ENCODE measurements at places on chromosomes 16 and 17.

- peak; percentile 92 for DNase-seq
These were observed 37.2 kb upstream of the RGS9 start for GRCh38 chr17:65099941-65100315.

- peak; percentile 74 for DNase-seq
These were observed 70.0 kb upstream of the PMFBP1 start for GRCh38 chr16:72241930-72242329.

DNA sequence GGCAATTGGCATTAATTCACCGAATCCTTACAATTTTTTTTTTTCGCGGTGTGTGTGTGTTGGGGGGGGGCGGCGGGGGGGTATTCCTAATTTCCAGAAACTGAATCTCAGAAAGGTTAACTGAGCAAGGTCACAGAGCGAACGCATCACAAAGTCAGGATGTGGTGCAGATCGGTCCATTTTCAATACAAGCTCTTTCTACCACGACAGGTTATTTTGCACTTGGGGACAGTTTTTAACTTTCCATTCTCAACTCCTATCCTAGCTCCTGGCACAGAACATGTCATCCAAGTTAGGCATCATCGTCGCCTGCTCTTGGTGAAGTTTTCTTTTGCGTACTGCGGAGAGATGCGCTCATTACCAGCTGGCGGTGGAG is 15.4 kb upstream of the ERN1 start:
- DNase-seq: no peak

GRCh38 chr16:2840914-2841313 is 10.8 kb downstream of the ZG16B start:
- no peak for DNase-seq

- no peak for DNase-seq
These were observed 20.4 kb downstream of the KRT12 start for GRCh38 chr17:40846515-40847144.

- DNase-seq: peak; percentile 92
These were observed 13.5 kb downstream of the MPG start for GRCh38 chr16:91484-91883.

- no peak for DNase-seq
These were observed 314.1 kb upstream of the TNRC6C start for GRCh38 chr17:77644181-77645071.

Data from astrocyte of the hippocampus (primary cell).